ENCODE measurements at places on chromosomes 2 and 18. TPM values are rescaled to one million over a fixed set of nuclear protein-coding genes. Genes with fewer than 3 reads are reported as not detected.

Gene FOSL2
- 18.1 TPM for polyA plus RNA-seq

Gene SLC30A3
- polyA plus RNA-seq, result 0.79 TPM

Gene FAM237A
- polyA plus RNA-seq, result not detected

Gene LRRC30
- not detected for polyA plus RNA-seq

Gene RAMP1
- 0.61 TPM for polyA plus RNA-seq

Gene LOXHD1
- not detected for polyA plus RNA-seq

Gene SPIRE1
- polyA plus RNA-seq, result 10.1 TPM

Gene GREB1
- polyA plus RNA-seq, result 26.8 TPM

Gene SP110
- polyA plus RNA-seq, result 9.7 TPM

Gene GPR39
- polyA plus RNA-seq, result 0.55 TPM

Gene ACVR1C
- 0.05 TPM for polyA plus RNA-seq

Gene HOXD12
- polyA plus RNA-seq, result not detected

Gene KLHL30
- 0.07 TPM for polyA plus RNA-seq

Gene ICOS
- polyA plus RNA-seq, result 0.03 TPM

Gene RPE
- 57.4 TPM for polyA plus RNA-seq

Gene M1AP
- polyA plus RNA-seq, result 0.16 TPM

Gene RBMS1
- 110 TPM for polyA plus RNA-seq

Gene CYRIA
- 0.09 TPM for polyA plus RNA-seq

Gene CRACDL
- 0.14 TPM for polyA plus RNA-seq

Gene RAX
- polyA plus RNA-seq, result not detected

Gene FSHR
- not detected for polyA plus RNA-seq

Gene VWA3B
- not detected for polyA plus RNA-seq

Gene STPG4
- polyA plus RNA-seq, result 0.20 TPM

Gene NT5DC4
- polyA plus RNA-seq, result 0.07 TPM

Gene ALPG
- polyA plus RNA-seq, result not detected

Gene TRIM43
- polyA plus RNA-seq, result not detected

Gene OTOS
- polyA plus RNA-seq, result not detected

Gene RTP5
- polyA plus RNA-seq, result not detected

Gene KDM3A
- 70.2 TPM for polyA plus RNA-seq

Gene CCL20
- 903 TPM for polyA plus RNA-seq

Gene TMEM247
- polyA plus RNA-seq, result not detected

Gene CFAP210
- not detected for polyA plus RNA-seq

Gene POTEE
- polyA plus RNA-seq, result 0.38 TPM

Gene ZAP70
- polyA plus RNA-seq, result 4.0 TPM

Gene IL36RN
- not detected for polyA plus RNA-seq

Gene SCYGR4
- polyA plus RNA-seq, result not detected

Measured in HepG2 (cell line).